ENCODE measurements at places on chromosomes 1 and 21.

DNA sequence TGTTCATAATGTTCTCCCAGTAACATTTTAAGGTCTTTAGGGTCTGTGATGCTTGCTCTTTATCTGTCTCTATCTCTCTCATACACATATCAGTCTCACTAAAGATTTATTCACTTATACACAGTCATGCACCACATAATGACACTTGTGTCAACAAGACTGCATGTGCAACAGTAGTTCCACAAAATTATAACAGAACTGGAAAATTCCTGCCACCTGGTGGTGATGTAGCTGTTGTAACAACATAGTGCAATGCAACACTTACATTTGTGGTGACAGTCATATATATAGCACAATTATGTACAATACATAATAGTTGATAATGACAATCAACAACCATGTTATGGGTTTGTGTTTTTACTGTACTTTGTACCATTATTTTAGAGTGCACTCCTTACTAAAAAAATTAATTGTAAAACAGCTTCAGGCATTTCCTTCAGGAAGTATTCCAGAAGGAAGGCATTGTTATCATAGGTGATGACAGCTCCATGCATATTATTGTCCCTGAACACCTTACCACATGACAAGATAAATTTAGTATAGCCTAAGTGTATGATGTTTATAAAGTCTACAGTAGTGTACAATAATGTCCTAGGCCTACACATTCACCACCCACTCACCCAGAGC lies 8.1 kb downstream of the TDRD5 start:
- no peak for DNase-seq

DNA sequence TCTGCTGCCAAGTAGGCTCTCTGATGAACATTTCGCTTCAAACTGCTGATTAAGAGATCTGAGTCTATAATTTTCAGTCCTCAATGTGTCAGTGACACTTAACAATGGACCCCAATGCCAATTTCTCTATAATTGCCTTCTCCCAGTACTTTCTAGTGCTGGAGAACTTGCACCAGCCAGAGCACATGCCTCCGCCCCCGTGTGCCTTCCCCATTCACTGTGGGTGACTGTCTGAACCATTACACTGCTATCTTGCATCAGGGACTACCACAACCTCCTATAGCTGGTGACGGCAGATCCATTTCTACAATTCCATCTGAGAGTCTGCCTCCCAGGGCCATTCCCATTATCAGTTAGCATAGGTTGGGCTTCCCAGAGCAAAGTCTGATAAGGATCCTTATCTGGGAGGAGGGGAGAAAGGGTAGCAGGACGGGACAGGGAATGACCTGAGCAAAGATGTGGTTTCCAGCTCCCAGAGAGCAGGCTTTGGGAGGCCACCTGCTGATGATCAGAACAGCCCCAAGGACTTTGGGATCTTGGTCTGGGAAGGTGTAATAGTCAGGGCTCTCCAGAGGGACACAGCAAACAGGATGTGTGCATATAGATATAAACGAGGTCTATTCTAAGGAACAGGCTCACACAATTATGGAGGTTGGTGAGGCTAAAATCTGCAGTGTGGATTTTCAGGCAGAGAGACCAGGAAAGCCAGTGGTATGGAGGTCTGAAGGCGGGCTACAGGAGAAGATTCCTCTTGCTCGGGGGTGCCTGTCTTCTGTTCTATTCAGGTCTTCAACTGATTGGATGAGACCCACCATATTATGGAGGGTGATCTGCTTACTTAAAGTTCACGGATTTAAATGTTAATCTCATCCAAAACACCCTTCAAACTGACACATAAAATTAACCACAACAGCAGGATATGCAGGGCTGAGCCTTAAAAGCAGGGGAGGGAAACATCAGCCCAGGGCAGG lies 238.2 kb downstream of the PTPRU start:
- DNase-seq, result no peak

GRCh38 chr1:23288671-23289070 lies 55.4 kb downstream of the HNRNPR start:
- DNase-seq, result no peak

DNA sequence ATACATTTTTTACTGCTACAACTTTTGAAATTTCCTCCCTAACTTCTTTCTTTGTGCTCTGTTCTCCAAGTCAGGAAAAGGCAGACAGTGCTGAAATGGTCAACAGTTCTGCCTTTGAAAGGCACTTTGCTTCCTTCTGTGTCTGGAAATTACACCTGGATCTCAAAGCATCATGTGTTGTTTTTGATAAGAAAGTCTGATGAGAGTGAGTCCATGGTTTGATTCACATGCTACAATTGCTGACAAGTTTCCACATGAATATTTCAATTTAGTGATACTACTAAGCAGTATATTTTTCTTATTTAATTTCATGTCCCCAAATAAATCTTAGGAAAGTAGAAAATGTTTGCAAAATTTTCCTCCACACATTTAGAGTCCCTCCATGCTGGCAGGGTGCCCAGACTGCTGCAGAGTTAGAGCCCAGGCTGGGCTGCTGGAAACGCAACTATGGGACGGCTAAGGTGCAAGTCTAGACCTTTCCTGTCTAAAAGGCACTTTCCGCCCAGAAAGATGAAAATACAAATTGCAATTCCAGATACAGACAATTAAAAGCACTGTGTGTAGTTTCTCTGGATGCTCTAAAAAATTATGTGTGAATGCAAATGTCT lies 96.6 kb upstream of the RUNX1 start:
- DNase-seq, result no peak

GRCh38 chr1:52994656-52995055 lies 67.4 kb upstream of the PODN start:
- DNase-seq, result no peak

- no peak for DNase-seq
These were observed 248.1 kb upstream of the DEPDC1 start for GRCh38 chr1:68745011-68745410.

GRCh38 chr1:2945821-2946231 lies 75.4 kb upstream of the ACTRT2 start:
- no peak for DNase-seq

- DNase-seq, result no peak
These were observed 27.6 kb upstream of the POGK start for GRCh38 chr1:166811691-166812090.

- no peak for DNase-seq
These were observed 180.4 kb upstream of the GALNT2 start for GRCh38 chr1:229886636-229887035.

DNA sequence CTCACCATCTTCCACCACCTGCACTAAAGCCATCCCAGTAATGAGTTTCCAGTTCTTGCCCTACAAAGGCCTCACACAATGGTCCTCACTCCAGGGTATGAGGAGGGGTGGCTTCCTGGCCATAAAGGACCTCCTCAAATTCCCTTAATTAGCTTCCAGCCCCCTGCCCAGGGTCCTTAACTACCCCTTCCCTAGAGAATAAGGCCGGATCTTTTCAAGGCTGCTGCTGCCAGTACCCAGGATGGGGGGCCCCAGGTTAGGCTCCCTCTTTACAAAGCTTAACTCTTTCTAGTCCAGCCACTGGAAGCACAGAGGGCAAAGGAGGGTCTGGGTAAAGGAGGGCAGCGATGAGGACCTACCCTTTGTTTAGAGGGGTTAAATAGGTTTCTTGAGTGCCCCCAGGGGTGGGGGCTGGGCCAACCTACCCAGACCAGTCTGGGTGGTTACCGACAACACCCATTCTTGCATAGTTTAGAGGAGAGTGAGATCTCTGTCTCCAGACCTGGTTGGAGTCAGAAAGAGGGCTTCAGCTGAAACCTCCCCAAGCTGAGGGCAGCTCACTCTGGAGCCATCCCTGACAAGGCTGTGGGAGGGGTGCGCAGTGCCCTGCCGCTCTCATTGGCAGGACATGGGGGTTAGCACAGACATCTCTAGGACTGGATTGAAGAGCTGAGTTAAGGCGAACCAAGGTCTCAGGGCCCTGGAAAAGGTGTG lies 7.1 kb downstream of the BLACAT1 start:
- no peak for DNase-seq

DNA sequence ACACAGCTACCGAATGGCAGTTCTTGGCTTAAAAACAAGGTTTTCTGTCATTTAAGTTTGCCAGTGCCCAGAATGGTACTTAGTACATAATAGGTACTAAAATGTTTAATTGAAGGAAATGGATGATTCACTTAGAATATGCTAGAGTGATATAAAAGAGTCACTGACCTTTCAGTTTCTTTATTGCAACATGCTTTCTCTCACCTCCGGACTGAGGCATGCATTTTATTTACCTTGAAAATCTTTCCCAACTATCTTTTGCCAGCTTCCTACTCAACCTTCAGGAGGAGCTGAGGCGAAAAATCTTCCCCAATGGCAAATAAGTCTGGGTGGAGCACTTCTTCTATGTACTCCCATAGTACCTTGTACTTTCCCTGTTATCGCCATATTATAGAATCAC lies 244.9 kb downstream of the ZNF648 start:
- no peak for DNase-seq

- no peak for DNase-seq
These were observed 21.4 kb downstream of the STUM start for GRCh38 chr1:226569879-226570547.

GRCh38 chr1:179105393-179105792 lies 23.5 kb downstream of the TOR3A start:
- DNase-seq, result no peak

DNA sequence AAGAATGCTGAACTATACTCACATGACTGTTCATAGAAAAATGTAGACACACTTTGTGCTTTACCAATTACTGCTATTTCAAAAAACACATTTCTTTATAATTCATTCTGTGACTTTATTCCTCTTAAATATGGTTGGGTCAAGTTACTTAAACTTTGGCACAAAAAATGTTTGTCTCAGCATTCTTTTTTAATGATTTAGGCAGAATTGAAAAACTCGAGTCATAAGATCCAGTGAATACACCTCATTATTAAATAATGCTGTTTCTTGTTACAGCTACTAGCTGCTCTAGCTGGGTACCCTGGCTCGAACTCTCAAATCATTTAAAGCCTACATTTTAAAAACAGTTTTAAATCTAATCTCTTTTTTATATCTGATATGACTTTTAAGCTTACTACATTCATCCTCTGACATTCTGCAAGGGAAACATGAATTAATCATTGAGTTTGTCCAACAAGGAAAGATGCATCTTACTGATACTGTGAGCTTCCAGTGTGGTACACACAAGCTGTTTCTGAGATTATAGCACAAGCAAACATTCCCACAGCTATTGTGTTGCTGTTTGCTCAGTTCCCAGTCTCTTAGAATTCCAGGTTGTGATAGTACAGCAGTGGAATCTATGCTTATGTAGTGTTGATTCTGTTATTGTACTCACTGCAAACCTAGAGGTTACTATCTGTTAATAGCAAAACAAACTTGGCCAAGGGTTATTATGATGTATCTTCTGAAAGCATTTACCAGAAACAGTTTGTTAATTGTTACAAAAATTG lies 746.5 kb downstream of the USP25 start:
- DNase-seq, result no peak
